ENCODE measurements at places on chromosomes 2 and 18. TPM values are rescaled to one million over a fixed set of nuclear protein-coding genes. Genes with fewer than 3 reads are reported as not detected.

The DUSP19 gene
- 4.4 TPM for total RNA-seq

The BIRC6 gene
- 158 TPM for total RNA-seq

The GPR17 gene
- not detected for total RNA-seq

The FEV gene
- total RNA-seq: not detected

The GKN2 gene
- not detected for total RNA-seq

The FEZ2 gene
- total RNA-seq: 73.7 TPM

The THSD7B gene
- total RNA-seq: not detected

The MAB21L4 gene
- total RNA-seq: not detected

The FBXO48 gene
- 0.34 TPM for total RNA-seq

Data from dermis lymphatic vessel endothelial cell (primary cell).